ENCODE measurements at places on chromosomes 6 and 20. TPM values are rescaled to one million over a fixed set of nuclear protein-coding genes. Genes with fewer than 3 reads are reported as not detected.

DNA sequence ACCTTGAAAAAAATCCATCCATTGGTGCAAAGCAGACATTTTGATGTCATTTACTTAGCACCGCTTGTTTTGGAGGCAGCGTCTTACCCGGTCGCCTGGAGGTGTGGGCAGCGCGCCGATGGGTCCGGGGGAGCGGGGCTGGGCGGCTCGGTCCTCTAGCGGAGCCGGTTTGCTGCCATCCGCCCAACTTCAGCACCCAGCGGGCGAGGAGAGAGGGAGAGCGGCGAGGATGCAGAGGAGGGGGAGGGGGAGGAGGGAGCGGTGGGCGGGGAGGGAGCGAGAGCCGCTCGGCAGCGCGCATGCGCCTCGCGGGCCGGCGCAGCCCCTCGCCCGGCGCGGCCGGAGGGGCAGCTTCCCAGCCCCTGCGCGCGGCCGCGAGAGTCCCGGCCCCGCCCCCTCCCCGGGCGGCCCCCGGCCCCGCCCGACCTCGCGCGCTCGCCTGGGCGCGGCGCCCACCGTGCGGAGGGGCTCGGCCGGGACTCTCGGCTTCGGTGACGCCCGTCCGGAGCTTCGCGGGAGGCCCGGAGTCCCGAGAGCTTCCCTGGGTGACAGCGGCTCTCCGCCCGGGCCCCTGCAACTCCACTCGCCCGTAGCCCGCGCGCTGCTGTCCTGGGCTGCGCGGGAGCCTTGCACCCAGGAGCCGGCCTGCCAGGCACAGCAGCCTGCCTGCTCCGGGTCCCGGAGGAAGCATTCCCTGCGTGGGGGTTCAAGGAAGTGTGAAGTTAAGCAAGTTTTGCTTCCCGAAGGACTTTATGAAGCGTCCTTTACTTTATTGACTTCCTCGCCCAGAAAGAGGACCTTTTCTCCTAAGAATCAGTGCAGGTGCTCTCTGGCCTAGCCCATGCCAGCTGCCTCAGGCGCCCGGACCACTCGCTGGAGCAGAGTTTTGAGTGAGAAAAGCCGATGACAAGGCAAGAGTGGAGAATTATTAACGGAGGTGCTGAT is at the start of gene RGS17:
RGS17 (minus strand) TSS at position 246 of the 945 bp plus-strand sequence. CDS start 87,264 bp downstream, outside the sequence.
- DNase-seq = peak; percentile 92

- DNase-seq = no peak
Measured at GRCh38 chr6:140475086-140475485, 1100.6 kb upstream of the CITED2 start.

GRCh38 chr20:57313951-57314350 is 15.7 kb upstream of the SPO11 start:
- no peak for DNase-seq

DNA sequence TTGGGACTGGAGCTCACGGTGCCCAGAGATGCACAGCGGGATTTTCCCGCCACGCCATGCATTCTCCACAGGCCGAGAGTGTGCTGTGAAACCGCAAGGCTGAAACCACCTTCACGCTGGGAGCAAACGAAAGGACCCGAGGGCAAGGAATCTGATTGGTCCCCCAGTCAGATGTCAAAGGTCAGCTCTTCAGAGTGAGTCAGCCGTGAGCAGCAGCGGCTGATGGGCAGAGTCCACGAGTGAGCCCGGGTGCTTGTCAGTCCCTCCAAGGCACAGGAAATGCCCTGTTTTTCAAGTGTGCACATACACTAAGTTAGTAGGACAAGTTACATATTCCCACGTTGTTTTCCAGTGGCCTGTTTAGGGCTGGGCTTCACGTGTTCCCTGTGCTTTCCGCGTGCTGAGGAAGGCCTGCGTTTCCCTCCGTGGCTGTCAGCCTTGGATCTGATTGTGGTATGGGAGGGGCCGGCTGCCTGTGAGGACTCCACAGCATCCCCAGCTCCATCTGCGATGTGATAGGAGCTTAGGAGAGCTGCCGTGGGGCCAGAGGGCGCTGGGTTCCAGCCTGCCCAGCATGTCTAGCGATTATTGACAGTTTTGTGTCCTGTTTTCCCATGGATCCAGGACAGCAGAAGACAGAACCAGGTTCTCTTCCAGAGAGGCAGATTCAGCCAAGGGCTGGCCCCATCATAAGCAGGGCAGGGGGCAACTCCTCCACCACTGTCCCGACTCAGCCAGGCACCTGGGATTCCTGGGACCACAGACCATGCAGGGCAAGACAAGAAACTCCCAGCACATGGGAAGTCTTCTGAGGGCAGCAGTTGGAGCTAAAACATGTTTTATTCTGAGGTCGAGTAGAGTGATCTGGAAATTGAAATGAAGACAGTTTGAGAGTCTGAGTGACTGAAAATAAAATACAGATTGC is 38.2 kb upstream of the FRMD1 start:
- DNase-seq = no peak

GRCh38 chr6:33185190-33185589 is 7.1 kb downstream of the COL11A2 start:
- DNase-seq = no peak

GRCh38 chr6:170439366-170440361 is 113.4 kb downstream of the PSMB1 start:
- DNase-seq = peak; percentile 54

GRCh38 chr6:53581856-53582255 is 37.0 kb upstream of the GCLC start:
- DNase-seq = no peak

The MUC21 gene
- total RNA-seq = not detected

The TREML2 gene
- 0.09 TPM for total RNA-seq

The LKAAEAR1 gene
- total RNA-seq = 0.36 TPM

The OLIG3 gene
- 1.2 TPM for total RNA-seq

All from cerebellum (tissue), 4 donors.